ENCODE measurements at places on chromosomes 7 and 10.

- DNase-seq: no peak
Measured at GRCh38 chr7:117065571-117066150, 112.4 kb downstream of the ST7 start.

DNA sequence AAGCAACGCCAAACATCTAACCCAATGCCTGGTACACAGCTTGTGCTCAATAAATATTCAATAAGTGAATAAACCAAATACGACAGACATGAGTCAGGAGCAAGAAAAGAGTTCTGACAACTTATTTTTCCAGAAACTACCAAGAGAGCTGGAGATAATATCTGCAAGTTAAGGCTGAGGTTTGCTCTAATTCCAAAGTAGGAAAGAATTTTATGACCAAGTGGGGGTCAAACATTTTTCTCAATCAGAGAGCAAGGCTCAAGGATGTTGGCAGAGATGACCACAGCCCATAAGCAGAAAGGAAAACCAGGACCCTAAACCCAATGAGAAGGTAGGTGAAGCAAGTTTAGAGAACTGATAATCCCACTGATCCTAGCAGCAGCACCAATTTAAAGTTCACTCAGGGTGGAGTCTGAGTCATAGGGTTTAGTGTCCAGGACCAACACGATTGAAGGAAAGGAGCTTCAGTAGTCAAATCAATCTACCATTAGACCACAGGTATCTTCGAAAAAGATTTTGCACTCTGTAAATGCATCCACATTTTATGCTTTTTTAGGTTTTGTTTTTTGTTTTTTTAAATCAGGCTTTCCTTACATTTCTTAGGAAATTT lies 49.3 kb upstream of the KCNIP2 start:
- DNase-seq: no peak

DNA sequence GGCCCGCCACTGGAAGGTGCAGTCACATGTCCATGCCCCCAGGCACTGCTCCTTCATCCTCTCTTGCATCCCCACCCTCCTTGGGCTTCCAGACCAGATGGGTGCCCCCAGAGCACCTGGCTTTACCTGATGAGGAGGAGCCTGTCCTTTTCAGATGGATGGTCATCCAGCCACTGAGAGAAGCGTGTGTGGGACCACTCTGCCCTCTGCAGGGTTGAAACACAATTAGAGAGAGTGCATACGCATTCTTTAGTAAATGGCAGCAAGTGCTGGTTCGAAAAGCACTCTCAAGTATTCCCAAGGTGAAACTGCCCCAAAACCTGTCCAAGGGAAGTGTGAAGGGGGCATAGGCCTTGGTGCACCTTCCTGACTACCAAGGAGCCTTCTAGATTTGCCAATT lies 41.6 kb downstream of the HBP1 start:
- DNase-seq: no peak

DNA sequence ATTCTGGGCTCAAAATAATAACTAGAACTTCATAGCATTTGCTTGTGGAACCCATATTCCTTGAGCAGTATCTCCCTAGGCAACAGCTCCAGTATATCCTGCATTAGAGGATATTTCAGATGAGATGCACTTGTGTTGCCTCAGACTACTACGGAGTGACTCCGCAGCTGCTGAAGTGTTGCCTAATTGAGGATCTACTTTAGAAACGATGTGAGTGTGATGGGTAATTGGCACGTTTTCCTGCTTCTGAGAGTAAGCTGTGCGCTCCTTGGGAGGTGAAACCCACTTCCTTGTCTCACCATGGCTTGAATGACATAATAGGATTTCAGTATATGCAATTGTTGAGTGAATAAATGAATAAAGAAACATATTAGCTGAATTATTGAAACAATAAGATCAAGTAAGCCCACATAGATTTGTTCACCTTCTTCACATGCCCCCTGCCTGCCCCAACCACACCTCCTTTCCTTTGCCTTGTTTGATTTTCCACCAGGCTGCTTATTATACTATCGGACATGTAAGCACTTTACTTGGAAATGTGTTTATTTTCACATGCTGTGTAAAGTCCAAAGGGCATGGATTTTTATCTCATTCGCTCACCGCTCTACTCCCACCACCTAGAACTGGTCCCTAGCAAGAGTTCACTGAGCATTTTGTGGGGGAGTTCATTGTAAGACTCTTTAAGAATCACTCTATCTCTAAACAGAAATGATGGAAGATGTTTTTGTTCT lies 303.8 kb downstream of the KCNMA1 start:
- no peak for DNase-seq

DNA sequence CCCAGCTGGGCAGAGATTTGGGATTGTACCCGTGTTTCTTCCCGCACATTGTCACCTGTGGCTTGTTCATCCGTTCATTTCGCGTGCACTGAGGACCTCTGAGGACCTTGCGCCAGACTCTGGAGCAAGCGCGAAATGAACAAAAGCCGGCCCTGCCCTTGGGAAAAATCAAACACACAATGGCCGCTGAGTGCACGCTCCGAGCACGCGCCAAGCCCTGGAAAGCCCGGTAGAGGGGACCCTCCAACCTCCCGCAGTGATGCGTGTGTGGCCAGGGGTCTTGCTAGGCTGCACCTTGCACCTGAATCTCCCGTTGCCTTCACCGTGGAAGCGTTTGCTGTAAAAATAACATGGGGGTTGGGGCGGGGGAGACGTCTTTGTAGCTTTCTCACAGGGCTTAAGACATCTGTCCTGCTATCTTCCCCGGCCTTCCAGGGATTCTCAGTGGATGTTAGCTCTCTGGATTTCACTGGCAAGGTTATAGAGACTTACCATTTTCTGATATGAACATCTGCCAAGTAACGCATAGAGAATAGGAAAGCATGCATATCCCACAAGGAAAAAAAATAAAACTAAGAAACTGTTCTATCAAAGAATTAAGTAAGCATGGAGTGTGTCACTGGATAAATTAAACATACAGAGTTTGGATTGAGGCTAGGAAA lies 37.3 kb downstream of the ZNF777 start:
- no peak for DNase-seq

DNA sequence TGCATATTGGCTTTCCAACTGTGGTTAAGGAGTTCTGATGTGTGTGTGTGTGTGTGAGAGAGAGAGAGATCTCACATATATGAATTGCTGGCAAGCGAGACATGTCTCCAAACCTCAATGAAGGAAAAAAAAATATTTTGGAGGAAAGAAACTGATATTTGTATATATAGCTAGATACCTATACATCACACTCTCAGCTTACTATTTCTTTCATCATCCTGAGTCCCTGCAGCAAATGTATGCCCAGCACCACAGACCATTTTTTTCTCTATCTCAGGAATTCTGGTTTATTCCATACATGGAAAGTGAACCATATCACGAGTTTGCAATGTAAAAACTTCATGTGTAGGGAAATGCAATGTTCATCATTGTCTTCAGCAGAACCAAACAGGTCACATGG lies 68.9 kb downstream of the MTERF1 start:
- no peak for DNase-seq

DNA sequence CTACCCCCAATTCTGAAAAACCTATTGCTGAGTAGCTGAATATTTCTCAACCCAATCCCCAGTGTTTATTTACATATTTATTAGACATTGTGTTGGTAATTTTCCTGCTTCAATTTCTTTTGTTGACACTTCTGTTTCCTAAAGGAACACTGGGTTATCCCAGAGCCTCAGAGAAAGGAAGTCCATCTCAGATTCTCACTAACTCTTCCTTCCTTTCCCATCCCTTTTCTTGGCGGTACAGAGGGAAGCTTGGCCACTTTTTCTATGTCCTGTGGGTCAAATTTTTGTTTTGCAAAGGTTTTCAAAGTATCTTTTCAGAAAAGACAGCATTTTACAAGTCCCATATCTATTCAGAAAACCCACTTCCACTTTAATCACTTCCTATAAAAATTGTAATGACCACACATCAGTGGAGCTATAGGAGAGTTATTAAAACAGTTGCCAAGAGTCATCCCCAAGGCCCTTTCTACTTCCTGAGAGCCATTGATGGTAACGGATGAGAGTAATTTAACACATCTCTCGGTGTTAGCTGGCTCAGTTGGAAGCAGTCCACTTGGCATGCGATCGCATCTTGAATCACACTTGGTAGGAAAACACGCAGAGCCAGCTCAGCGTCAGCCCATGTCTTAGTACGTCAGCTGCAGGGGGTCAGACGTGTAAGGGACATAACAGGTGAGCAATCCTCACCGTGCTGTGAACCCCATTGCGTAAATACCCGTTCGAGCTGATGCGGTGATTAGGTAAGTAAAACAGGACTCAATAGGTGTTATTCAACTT lies 231.1 kb upstream of the ADARB2 start:
- DNase-seq: no peak

DNA sequence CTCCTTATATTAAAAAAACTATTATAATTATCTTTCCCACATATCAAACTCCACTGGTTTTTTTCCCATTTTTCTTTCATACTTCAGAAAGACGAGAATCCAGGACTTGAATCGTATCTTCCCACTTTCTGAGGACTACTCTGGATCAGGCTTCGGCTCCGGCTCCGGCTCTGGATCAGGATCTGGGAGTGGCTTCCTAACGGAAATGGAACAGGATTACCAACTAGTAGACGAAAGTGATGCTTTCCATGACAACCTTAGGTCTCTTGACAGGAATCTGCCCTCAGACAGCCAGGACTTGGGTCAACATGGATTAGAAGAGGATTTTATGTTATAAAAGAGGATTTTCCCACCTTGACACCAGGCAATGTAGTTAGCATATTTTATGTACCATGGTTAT lies 15.9 kb downstream of the SRGN start:
- no peak for DNase-seq

Data from T-helper 1 cell (primary cell).